ENCODE measurements at places on chromosomes 12 and 14. TPM values are rescaled to one million over a fixed set of nuclear protein-coding genes. Genes with fewer than 3 reads are reported as not detected.

The SYCP3 gene
- total RNA-seq: 0.85 TPM

The OAS3 gene
- 9.2 TPM for total RNA-seq

The CLMN gene
- 3.9 TPM for total RNA-seq

The ZFHX2 gene
- under 0.01 TPM for total RNA-seq

The TMEM179 gene
- 0.28 TPM for total RNA-seq

The IGF1 gene
- 0.56 TPM for total RNA-seq

The EID3 gene
- total RNA-seq: 7.9 TPM

The TBPL2 gene
- total RNA-seq: not detected

The SLC10A1 gene
- not detected for total RNA-seq

The VASH1 gene
- total RNA-seq: 2.7 TPM

The CBX5 gene
- 18.0 TPM for total RNA-seq

The TECPR2 gene
- total RNA-seq: 16.5 TPM

The SERPINA12 gene
- not detected for total RNA-seq

The CD163L1 gene
- 3.3 TPM for total RNA-seq

The CFAP251 gene
- 3.8 TPM for total RNA-seq

The TAS2R7 gene
- not detected for total RNA-seq

The CMA1 gene
- total RNA-seq: not detected

The HOXC10 gene
- total RNA-seq: not detected

The GLI1 gene
- under 0.01 TPM for total RNA-seq

The IRAK4 gene
- total RNA-seq: 17.8 TPM

The CCDC77 gene
- total RNA-seq: 10.2 TPM

The AMN gene
- 0.56 TPM for total RNA-seq

The KLHDC1 gene
- 1.9 TPM for total RNA-seq
